ENCODE measurements at places on chromosomes 5 and 9.

DNA sequence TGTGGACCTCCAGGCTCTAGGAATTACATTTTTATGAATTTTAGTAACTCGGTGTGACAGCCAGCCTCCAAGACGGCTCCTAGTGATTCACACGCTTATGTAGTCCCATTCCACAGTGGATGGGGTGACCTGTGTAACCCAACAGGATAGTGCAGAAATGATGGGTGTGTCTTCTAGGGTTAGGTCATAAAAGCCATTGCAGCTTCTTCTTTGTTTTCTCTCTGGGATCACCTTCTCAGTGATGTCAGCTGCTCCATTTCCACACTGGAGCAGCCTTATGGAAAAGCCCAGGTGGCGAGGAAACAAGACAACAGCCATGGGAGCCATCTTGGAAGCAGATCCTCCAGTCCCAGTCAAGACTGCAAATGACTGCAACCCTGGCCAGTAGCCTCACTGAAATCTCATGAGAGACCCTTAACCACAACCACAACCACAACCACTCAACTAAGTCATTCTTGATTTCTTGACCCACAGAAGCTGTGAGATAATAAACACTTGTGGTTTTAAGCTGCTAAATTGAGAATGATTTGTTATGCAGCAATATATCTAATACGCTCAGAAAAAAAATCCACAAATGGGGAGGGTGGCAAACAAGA, 5.1 kb upstream of the GNPDA1 start:
- DNase-seq: no peak

GRCh38 chr5:75265731-75266130, 29.1 kb upstream of the ANKRD31 start:
- DNase-seq: peak; percentile 0

DNA sequence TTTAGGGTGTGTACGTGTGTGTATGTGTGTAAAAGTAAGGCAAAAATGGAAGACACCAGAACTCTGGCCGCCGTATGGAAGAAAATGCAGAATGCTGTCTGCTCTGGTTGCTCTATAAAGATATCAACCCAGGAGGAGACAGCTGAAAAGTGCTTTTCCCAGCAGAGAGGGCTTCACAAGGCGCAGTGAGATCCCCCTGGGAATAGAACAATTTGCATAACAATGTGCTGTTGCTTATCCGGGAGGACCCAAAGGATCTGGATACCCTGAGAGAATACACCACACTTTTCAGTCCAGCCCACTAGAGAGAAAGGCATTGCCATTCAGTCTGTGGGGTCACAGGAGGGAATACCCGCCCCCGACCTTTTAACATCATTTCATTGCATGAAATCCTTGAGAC, 230.6 kb downstream of the EBF1 start:
- no peak for DNase-seq

DNA sequence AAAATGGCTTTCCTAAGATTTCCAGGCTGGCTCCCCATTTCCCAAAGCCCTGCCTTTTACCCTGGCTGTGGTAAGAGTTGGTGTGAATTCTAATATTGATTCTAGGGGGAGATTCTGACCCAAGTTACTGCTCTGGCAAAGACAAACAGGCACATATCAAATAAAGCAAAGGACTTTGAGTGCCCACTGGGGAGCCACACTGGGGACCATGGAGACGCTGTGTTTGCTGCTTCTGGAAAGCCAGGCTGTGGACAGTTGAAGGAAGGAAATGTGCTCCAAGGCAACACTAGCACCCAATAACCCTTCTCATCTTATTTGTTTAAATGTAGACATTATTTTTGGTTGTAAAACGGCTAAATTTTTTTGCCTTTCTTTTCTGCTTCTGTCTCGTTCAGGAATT, 78.7 kb downstream of the SNCAIP start:
- DNase-seq: no peak

DNA sequence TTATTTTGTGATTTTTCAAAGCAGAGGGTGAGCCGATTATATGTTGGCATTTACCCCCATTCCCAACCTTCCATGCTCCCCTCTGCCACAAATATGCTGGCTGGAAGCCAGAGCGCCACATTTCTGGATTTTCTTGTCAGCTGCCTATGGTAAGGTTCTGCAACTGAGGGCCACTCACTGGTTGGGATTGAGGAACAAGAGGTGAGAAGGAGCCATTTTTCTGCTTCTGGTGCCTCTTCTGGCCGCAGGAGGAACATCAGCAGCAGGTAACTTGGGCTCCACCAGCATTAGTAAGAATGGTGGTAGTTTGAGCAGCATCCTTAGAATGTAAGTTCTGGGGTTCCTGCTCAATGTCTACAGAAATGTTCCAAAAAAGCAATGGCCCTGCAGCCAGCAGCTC, 159.5 kb upstream of the MAST4 start:
- no peak for DNase-seq

DNA sequence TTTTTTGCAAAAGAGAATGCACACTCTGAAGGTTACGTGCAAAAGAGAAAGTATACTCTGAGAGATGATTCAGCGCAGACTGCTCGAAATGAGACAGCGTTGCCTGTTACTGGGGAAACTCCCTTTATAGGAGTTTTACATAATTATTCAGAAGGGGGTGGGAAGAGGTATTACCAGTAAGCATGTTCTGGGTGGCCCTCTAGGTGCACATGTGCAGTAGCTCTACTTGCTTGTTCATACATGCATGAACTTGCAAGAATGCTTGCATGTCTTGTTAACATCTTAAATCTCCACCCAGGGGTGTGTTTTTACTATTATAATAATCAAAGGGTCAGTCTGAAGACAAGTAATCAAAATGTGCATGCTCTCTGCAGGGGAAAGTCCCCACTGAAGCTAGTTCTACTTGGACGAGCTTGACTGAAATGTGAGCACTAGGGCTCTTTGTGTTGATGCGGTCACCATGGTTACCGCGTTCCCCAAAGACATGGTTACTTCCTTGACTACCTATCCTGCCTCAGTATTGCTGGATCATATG, 75.5 kb downstream of the SGCD start:
- DNase-seq: no peak
